ENCODE measurements at places on chromosomes 3 and 15. TPM values are rescaled to one million over a fixed set of nuclear protein-coding genes. Genes with fewer than 3 reads are reported as not detected.
A peak's percentile ranks its signal among the peaks of the same experiment; 100 is the strongest.

DNA sequence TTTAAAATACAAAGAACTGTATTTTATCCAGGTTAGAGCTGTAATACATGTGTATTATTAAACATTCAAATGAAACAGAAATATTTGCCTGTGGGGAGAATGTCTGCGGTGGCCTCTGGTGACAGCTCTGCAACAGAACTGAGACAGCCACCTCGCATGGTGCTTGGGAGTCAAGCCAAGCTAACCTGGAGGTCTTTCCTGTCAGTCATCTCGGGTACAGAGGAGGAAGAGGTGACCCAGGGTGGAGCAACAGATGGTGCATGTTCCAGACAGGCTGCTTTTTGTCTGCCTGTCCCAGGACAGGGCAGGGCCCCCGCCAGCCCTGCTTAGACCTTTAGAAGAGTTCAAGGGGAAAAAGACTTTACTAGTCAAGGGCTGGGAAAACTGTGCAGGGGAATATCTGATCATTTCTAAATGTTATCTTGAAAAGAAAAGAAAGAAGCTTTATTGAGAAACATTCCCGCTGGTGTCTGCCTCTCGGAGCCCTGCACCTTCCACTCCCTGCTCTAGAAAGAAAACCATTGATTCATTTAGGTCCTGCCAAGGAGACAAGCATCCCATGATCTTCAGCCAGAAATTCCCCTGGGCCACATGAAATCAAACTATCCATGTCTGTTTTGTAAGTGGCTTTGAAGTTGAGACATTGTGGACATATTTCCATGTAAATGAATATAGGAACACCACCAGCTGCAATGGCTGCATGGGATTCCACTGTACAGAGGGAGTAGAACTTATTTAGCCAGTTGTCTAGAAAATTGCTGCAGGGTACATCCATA lies 5.5 kb upstream of the NR2E3 start:
- no peak for DNase-seq

DNA sequence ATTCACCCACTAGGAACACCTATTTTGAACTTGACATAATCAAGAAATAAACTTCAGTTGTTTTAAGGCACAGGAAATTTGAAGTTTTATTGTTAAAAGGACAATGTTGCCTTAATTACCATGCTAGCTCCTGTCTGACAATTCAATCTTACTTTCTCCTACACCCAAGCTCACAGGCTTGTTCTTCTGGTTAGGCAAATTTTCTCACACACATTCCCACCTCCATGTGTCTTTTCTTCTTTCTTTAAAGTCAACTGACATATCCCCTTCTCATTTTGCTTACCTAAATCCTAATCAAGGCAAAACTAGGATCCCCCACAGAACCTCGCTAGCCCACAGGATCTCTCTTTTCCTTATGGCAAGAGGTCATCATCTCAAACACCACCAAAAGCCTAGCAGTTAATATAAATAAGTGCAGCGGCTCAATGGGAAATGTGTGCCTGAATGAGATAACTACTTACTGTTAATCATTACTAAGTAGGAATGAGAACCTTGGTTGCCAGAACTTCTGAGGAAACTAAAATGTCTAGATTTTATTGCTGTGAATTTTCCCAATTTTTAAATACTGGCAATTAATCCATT lies 189.3 kb downstream of the PLCH1 start:
- DNase-seq = no peak

DNA sequence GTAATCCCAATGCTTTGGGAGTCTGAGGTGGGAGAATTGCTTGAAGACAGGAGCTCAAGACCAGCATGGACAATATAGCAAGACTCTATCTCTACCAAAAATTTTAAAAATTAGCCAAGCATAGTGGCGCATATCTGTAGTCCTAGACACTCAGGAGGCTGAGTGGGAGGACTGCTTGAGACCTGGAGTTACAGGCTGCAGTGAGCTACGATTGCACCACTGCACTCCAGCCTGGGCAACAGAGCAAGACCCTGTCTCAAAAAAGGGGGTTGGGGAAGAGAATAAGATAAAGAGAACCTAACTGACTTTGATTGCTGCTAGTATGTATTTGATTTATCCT lies 755 bp downstream of the CD200R1 start:
- no peak for DNase-seq

GRCh38 chr3:142086581-142087090 lies 62.7 kb downstream of the TFDP2 start:
- DNase-seq = no peak

DNA sequence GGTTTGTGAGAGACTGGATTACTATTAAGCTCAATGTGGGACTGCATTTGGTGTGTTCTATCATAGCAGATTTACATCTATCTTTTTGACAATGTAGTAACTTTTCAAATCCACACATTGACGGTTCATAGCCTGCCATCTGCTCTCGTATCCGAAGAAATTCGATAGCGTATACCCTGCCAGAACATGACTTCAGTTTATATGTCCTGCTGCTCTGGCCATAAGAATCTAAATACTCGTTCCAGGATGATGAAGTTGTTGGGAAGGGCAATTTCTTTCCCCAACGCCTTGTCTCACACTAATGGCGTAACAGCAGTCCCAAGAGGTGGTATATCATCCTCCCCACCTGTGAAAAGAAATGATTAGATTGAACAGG lies 180.0 kb downstream of the LSAMP start:
- no peak for DNase-seq

GRCh38 chr3:8848696-8849131 lies 79.3 kb upstream of the OXTR start:
- no peak for DNase-seq

- no peak for DNase-seq
These were observed 510.5 kb upstream of the PROK2 start for GRCh38 chr3:72295276-72295961.

GRCh38 chr3:107432013-107432515 lies 54.8 kb downstream of the CCDC54 start:
- no peak for DNase-seq

DNA sequence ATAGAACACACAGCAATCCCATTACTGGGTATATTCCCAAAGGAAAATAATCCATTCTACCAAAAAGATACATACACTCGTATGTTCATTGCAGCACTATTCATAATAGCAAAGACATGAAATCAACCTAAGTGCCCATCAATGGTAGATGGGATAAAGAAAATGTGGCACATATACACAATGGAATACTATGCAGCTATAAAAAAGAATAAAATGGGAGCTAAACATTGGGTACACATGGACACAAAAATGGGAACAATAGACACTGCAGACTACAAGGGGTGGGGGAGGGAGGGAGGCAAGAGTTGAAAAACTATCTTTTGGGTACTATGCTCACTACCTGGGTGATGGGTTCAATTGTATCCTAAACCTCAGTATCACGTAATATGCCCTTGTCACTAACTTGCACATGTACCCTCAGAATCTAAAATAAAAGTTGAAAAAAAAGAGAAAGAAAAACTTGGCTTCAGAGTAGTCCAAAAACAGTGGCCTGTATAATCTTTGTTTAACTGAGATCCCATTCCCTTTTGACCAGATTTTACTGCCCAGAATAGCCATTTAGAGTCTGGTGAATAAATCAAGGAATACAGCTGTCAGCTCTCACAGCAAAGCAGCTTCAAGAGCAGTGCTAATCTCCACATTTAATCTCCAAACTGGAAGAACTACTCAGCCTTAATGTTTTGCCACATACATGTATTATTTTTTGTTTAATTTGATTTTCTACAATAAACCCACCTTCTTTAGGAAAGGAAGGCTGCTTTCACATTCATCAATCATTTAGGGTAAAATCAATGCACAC lies 54.5 kb upstream of the XRN1 start:
- no peak for DNase-seq

- DNase-seq = no peak
These were observed 826 bp downstream of the LRRC58 start for GRCh38 chr3:120348065-120348990.

DNA sequence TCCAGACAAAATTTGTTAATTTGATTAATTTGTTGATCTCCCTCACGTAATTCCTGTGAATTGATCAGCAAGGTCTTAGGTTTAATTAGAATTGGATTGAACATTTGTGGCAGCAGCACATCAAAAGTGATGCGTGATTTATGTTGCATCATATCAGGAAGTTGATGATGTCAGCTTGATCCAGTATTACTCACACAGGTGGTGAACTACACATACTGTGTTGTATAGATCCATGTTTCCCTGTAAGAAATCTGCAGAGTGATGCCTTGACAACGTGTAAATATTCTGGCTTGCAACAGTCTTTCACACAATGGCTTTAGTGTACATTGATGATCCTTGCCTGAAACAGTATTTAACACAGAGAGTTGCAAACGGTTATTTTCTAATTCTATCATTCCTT lies 200.4 kb downstream of the ADAMTSL3 start:
- DNase-seq = no peak

- no peak for DNase-seq
These were observed 266.2 kb upstream of the ROPN1 start for GRCh38 chr3:124258057-124258500.

- no peak for DNase-seq
These were observed 3.1 kb upstream of the CDV3 start for GRCh38 chr3:133570139-133570936.

DNA sequence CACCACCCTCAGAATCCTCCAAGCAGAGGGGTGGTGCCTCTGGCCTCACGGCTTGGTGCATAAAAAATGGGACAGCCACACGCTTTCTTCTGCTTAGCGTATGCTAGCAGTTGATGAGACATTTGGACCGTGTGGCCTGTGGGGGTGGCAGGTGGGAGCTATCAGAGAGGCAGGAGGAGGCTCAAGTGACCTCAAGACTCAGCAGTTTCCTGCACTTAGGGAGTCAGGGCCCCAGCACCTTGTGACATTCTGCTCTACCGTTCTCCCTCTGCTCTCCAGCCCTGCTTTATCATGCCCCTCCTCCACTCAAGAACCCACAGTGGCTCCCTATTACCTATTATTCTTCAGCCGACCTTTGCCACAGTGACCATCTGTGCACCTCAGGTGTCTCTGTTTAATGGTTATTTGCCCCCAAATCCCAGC lies 41.0 kb upstream of the CGNL1 start:
- no peak for DNase-seq

GRCh38 chr3:14393440-14394106 lies 8.8 kb upstream of the SLC6A6 start:
- DNase-seq = no peak

- DNase-seq = no peak
These were observed 13.4 kb downstream of the ADAM10 start for GRCh38 chr15:58736018-58736643.

- peak; percentile 28 for DNase-seq
These were observed 21.0 kb upstream of the CA12 start for GRCh38 chr15:63402498-63403253.

DNA sequence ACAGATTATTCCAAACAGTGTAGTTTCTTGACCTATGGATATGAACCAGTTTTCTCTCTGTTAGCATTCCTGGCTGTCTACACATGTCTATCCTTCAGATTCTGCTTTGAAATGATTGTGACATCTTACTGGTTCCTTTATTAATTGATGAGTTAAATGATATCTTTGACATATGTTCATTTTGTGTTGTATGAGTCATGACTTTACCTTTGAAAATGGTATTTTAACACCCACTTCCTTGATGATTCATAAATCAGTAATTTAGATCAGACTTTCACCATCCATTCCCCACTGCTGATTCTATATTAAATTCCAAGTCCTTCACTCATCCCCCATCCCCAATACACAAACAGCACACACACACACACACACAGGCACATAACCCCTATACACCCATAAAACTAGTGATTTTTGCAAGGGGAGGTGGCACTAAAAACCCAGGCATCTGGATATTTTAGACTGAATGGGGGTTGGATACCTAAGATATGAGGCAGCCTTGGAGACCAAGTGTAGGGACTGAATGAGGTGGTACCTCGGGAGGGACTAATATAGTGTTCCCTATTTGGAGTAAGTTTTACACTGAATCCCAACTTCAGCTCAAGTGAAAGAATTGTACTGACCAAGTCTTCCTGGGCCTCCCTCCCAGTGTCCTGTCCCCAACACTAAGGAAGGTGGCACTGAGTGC lies 9.7 kb downstream of the CCK start:
- DNase-seq = no peak

GRCh38 chr3:151265866-151266265 lies 12.5 kb downstream of the P2RY14 start:
- no peak for DNase-seq

Gene SNX22
- 0.09 TPM for total RNA-seq

Gene HAUS2
- 39.3 TPM for total RNA-seq

Gene POLQ
- 4.0 TPM for total RNA-seq

Data from NCI-H460 (cell line).